Daoy (cell line): ENCODE measurements at places on chromosomes 11 and 22. TPM values are rescaled to one million over a fixed set of nuclear protein-coding genes. Genes with fewer than 3 reads are reported as not detected.
A peak's percentile ranks its signal among the peaks of the same experiment; 100 is the strongest.

ACTN3 gene
- not detected in 2 replicates for total RNA-seq

MRGPRX4 gene
- total RNA-seq = not detected in 2 replicates

CDON gene
- 2.1 and 2.8 TPM in 2 replicates for total RNA-seq

PRAME gene
- 41.9 and 62.0 TPM in 2 replicates for total RNA-seq

DNA sequence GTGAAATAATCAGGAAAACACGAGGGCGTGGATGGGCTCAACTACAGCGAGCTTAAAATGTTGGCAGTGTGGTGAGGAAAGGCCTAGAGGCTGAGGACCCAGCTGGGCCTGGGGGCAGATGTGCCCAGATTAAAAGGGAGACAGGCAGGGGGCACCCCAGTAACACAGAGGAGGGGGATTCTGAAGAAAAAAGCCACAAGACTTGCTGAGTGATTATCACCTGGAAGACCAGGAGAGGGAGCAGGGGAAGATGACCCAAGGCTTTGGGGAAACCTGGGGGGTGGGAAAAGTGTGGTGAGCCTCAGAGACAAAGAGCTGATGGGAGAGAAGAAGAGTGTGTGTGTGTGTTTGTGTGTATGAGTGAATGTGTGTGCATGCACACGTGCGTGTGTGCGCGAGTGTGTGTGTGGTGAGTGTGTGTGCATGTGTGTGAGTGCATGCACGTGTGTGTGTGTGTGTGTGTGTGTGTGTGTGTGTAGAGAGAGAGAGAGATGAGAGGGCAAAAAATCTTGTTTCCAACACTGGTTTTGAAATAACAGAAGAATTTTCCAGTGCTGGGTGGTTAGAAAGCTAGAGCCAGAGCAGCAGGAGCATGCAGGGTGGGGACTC is 500.5 kb downstream of the BUD13 start:
- DNase-seq = no peak

PIWIL4 gene
- total RNA-seq = 0.74 and 1.2 TPM in 2 replicates

DNA sequence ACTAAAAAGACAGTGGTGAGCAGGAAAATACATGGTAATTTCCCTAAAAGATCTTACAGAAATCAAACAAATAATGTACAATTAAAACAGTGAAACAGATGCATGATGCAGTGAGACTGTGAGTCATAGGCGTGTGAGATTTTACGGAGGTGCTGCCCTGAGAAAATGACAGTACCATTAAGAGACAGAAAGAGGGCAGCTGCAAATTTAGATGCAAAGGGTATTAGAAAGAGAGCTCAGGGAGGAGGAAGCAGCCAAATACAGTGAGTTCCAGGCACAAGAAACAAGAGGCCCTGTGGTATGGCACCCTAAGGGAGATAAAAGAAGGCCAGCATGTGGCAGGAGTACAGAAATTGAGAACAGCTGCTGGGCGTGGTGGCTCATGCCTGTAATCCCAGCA is 88.5 kb upstream of the FIBIN start:
- peak; percentile 8 for DNase-seq

DNA sequence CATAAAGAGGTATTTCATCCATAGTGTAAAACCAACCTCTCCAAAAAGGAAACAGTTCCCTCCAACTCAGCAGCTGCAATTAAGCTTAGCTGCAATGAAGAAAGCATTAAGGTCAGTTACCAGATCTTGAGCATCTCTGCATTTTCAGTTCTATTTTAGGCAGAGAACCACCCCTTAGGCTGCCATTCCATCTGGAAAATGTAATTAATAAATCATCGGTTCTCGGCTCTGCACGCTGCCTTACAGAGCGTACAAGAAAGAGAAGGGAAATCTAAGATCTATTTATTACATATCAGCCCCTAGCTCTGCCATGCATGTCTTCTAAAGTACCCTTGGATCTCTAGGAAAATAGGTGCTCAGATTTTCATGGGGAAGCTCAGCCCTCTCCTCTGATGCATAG is 71.5 kb downstream of the RCN1 start:
- DNase-seq = no peak

DNA sequence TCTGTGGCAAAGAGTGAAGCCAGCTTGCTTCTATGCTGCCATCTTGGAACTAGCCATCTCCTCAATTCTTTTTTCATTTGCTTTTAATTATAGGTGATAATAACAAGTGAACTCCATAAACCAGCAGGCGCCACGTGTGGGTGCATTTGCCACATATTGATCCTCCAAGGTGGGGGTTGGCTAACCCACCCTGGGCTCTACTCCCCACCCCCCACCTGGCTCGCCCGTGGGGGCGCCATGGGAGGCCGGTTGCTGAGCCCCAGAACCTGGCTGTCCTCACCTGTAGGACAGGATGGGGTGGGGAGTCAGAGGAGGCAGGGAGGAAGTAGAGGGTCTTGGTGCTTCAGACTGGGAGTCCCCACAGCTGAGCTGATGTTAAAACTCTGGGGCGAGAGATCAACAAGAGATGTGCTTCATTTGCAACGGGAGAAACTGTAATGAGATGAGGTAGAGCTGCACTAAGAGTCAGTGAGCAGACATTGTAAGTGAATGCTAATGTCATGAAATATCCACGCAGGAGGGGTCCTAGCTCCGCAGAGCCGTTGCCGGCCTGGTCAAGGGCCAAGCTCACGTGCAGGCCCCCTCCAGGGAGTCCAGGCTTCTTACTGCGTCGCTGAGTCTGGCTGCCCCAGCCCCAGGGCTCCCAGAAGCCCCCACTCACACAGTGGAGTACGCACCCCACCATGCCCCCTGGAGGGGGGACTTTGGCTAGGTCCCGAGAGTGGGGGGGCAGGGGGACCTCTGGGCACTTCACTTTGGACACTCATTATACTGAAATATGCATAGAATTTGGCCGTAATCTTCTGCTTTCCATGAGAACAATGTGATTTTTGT is 59.4 kb downstream of the BRD1 start:
- DNase-seq = no peak

DNA sequence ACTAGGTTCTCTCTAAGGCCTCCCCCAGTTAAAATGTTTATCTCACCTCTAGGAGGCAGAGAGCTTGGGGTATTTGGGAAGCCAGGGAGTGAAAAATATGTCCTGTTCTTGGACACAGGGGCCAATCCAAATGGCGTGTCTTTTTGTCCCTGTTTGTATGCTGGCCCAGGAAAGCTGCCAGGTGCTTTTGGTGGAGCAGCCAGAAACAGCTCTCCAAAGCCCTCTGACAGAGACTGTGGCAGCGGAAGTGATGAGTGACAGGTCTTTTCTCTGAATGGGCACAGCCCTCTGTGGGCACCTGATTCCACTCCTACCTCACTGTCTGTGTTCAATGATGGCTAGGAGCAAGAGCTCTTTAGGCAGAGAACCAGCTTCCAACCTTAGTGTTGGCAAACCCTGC is 106.4 kb upstream of the KIRREL3 start:
- no peak for DNase-seq

DNA sequence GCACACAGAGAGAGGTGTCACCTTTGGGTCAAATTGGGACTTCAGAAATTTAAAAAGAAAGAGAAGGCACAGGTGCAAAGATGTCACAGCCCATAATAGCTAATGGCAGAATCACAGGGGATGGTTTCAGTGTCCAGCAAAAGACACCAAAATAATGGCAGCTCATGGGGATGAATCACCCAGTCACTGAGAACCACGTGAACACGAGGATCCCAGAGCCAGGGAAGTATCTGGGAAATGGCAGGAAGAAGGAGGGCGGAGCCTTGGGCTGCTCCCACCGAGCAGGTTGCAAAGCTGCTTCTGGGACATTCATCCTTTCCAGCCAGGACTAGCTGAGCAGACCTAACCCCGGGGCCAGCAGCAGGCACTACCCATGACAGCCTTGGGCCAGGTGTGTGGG is 45.6 kb downstream of the TRMU start:
- peak; percentile 57 for DNase-seq

MYO7A gene
- 0.40 TPM in 1 of 2 replicates, not detected in the other for total RNA-seq

DNA sequence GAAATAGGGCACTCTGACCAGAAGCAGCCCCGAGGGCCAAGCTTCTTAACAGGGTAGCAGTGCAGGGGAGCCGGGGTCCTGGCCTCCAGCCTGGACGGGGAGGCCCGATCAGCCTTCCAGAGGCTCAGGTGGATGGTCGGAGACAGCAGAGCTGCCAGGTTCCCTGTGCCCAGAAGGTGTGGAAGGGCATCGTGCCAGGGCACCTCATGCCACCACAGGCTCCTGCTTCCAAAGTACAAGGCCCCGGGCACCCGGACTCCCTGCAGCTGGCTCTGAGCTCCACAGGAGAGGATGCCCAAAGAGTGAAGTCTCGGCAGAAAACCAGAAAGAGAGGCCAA is 14.3 kb downstream of the EHD1 start:
- DNase-seq = no peak

- DNase-seq = no peak
These were observed 30.7 kb downstream of the ARHGAP8 start for GRCh38 chr22:44783091-44783490.

GRCh38 chr11:20158597-20159257 is 1.5 kb downstream of the DBX1 start:
- peak; percentile 77 for DNase-seq

- DNase-seq = peak; percentile 54
These were observed 27.6 kb upstream of the LRRC10B start for GRCh38 chr11:61480994-61481335.

GRCh38 chr11:86523738-86524619 is 148.4 kb downstream of the ME3 start:
- DNase-seq = peak; percentile 91

PLXNB2 gene
- 35.8 and 42.4 TPM in 2 replicates for total RNA-seq

- peak; percentile 58 for DNase-seq
These were observed 965 bp upstream of the PAMR1 start for GRCh38 chr11:35526370-35526792.

- no peak for DNase-seq
These were observed 1.4 kb downstream of the SLC35C1 start for GRCh38 chr11:45806072-45806933.

BACE1 gene
- 9.3 and 14.8 TPM in 2 replicates for total RNA-seq

- DNase-seq = peak; percentile 41
These were observed 862 bp downstream of the TPP1 start for GRCh38 chr11:6618117-6619003.

SLC22A8 gene
- total RNA-seq = not detected in 2 replicates

ALX4 gene
- total RNA-seq = 0.39 and 1.5 TPM in 2 replicates

DNA sequence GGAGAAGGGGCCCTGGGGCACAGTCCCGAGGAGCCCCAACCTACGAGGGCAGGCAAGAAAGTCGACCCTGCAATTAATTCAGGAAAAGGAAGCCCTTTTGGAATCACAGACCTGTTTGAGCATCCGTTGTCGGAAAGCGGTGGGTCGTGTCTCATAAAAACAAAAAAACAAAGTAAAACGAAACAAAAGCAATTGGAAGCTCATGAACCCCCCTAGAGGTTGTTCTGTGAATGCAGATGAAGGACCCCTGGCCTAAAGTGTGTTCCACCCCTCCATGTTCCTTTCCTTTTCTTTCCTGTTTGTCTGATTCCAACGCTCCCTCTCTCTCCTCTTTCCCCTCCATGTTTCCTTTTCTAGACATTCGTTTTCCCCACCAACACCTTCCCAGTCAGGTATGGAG is 203.7 kb downstream of the GRIK4 start:
- DNase-seq = peak; percentile 15

DNA sequence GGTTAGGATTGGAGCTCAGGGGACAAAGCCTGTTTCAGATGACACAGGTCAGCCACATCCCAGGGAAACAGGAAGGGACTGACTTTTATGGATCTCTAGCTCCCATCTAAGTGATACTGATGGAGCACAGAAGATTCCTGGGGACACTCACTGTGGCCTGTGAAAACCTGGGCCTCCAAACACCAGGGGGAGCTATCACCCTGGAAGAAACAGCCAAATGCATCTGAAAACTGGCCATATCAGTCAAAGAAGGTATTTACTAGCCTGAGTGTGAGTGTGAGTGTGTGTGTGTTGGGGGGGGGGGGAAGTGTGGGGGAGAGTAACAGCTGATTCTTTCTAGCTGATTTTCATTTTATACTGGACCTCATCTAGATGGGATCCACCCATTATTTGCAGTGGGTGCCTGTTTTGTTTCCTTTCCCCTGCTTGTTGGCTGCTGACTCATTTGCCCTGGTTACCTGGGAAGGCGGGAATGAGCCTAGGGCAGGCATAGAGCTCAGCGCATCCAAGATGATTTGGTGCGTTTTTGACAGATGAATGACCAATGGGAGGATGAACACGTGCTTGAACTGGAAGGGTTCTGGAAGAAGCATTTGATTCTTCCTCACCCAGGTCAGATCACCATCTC is 284.0 kb downstream of the KIRREL3 start:
- peak; percentile 47 for DNase-seq

- DNase-seq = no peak
These were observed 14.0 kb upstream of the GDPD5 start for GRCh38 chr11:75539459-75540334.

P4HA3 gene
- 1.5 and 2.5 TPM in 2 replicates for total RNA-seq

OR2D2 gene
- total RNA-seq = not detected in 2 replicates

DNA sequence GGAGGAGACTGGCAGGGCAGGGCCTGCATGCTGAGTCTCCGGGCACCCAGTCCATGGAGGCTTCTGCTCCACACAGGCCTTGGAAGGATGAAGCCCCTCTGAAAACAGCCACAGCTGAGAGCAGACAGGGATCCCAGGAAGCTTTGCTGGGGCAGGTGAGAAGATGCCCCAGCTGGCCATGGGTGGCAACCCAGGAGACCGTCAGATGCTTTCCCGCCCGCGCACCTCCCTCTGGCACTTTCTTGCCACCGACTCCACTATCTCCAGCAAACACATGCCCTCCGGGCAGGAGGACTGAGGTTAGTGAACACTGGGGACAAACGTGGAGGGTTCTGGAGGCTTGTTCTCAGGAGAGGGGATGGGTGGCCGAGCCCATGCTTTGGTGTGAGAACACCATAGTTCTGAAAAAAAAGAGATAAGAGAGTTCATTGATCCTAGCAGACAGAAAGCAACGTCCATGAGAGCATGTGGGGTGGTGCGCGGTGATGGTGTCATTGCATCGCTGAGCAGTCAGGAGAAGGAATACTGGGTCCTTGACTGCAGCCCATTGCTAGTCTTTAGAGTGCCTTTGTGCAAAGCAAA is 2.3 kb downstream of the C1QTNF6 start:
- no peak for DNase-seq

DNA sequence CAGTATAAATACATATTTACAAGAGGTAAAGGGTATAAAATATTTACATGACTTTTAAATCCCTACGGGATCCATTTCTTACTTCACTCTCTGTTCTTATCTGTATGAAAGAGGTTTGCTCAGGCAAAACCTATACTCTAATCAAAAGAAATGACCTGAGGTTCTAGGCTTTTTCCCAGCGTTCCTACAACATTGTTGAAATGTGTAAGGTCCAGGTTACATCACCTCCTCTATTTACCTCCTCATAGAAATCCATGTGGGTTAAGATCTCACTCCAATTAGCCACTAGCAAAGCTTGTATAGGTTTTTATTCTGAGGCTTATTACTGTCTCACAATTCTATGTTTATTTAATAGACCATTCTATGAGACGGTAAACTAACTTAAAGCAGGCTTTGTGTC is 12.0 kb upstream of the OR51L1 start:
- no peak for DNase-seq
